ENCODE measurements at places on chromosomes 16 and 17.

DNA sequence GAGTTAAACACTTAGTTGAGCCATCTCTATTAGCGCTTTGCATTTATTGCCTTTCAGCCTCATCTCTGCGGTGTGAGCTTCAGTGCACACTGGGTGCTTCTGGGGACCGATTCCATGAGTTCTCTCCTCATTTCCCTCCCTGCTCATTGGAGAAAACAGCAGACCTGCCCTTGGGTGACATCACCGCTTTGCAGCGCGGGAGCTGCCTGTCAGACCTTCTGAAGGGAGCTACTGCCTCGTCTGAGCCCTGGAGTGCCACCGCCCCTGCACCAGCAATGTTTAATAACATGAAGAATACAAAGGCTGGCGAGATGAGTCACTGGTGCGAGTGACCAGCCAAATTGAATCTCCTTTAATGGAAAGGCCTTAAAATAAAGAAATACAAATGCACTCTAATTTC, 30.2 kb upstream of the CPPED1 start:
- DNase-seq = no peak

DNA sequence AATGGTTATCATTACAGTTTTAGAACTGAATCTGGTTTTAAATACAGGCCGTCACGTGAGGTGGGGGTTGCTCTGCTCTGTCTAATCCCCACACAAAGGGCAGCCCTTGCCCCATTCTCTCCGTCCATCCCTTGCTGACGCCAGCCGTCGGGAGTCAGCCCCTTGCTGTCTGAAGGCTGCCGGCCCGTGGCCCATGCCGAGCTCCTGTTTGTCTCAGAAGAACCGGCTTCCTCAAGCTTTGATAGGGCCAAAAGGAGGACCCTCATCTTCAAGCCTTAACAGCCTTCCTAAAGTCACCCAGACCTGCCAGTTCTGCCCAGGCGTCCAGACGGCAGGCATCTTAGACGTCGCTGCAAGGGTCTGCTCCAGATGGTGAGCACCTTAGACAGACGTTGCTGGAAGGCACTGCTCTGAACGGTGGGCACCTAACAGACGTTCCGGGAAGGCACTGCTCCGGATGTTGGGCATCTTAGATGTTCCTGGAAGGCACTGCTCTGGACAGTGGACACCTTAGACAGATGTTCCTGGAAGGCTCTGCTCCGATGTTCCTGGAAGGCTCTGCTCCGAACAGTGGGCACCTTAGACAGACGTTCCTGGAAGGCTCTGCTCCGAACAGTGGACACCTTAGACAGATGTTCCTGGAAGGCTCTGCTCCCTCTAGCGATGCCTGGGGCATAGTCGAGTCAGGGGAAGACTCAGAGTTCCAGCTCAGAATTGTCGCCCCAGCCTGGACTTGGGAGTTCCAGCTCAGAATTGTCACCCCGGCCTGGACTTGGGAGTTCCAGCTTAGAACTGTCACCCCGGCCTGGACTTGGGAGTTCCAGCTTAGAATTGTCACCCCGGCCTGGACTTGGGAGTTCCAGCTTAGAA, 35.1 kb upstream of the CHMP6 start:
- DNase-seq = no peak

DNA sequence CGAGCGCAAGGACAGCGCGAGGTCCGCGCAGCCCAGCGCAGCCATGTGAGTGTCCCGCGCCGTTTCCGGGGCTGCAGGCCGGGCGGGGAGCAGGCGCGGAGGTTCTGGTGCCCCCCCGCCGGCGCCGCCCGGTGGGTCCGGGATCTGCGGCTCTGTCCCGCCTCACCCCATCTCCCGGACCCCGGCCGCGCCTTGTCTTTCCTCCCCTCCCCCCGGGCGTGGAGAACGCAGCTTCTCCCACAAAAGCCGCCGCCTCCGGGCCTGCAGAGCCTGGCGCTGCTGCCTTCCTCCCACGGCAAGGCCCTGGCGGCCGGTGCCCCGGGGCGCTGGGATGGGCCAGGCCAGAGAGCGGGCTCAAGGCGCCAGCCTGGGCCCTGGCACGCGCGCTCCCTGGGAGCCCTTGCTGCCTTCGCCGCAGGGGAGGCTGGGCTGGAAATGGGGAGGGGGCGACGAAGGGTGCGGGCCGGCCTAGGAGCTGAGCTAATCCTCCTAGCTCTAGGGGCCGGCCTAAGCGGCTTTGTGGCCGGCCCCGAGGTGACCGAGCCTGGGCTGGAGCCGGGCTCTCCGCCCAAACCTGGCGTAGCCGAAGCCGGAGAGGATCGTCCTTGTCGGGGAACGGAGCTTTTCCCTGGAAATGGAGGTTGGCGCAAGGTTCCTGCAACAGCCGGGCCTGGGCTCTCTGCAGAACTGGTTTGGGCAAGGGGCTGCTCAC, 397 bp downstream of the RIPOR1 start:
- no peak for DNase-seq

DNA sequence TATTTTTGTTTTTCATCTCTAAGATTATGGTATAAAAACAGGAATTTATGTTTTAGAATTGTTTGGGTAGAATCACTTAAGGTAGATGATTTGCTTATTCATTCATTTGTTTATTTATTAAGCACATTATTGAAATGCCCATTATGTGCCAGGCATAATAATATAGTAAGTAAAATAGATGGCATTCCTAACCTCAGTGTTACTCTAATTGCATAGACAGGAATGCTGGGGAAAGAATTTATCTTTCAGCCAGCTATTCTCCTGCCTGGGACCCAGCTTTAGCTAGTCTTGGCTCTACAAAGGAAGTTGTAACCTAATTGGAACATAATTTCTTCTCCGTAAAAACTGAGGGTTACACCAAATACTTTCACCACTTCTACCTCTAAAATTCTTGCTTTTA, 44.6 kb downstream of the NFAT5 start:
- no peak for DNase-seq

DNA sequence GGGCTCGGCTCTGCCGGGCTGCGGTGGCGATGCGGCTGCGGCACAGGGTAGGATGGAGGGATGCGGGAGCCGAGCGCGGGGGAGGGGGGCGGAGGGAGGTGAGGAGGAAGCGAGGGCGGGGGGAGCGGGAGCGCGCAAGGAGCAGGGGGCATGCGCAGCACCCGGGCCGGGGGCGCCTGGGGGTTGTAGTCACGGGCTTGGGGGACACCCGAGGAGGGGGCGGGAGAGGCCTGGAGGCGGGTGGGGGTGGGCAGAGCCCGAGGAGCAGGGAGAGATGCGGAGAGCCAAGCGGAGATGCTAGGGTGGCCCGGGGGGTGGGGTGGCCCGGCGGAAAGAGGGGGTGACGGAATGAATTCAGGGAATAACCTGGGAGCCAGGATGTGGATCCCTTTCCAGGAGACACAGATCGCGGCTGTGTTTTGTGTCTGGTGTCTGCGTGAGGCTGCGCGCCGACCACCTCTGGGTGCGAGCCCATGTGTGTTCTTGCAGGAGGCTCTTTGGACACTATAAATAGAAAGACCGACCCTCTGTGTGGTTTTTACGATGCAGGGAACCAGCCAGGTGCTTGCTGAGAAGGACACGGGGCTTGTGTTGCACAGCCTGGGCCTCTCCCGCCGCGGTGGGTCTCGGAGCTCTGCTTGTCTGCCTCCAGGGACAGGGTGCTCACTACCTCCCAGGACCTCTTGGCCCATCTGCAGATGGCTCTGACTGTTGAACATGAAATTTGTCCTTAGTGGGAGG, at the start of gene STX1B:
TSS of gene STX1B (minus strand) at position 54 of the 741 bp plus-strand sequence. CDS start 242 bp downstream, outside the sequence.
- DNase-seq = peak; percentile 56

DNA sequence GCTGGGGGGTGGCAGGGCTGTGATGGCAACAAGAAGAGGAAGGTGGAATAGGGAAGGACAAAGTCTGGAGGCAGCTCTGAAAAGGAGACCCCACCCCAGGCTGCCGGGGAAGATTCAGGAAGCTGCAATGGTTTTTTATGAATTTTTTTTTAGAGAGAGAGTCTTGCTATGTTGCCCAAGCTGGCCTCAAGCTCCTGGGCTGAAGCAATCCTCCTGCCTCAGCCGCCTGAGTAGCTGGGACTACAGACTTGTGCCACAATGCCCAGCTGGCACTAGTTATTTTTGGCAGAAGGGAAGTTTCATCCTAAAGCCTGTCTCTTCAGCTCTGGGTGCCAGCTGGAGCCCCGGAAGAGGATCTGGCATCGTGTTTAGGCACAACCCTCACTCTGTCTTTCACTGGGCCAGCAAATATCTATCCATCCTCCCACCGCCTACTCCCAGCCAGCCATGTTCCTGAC, 1.3 kb upstream of the CES3 start:
- no peak for DNase-seq

DNA sequence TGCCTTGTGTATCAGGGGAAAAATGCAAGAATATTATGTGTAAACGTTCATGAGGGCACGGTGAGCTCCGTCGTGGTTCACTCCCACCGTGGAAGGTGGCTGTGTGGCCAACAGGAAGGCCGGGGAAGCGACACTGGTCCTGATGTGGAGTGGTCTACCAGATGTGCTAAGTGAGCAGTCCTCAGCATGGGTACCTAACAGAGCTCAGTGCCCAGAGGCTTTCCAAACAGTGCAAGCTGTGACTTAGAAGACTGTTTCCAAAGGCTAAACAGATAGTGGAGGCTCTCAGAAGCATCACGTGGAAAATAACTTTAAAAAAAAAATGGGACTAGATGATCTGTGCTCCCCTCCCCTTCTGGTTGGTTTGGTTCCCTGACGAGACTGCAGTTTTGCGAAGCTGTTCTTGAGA, 199.3 kb upstream of the CHMP6 start:
- DNase-seq = no peak

DNA sequence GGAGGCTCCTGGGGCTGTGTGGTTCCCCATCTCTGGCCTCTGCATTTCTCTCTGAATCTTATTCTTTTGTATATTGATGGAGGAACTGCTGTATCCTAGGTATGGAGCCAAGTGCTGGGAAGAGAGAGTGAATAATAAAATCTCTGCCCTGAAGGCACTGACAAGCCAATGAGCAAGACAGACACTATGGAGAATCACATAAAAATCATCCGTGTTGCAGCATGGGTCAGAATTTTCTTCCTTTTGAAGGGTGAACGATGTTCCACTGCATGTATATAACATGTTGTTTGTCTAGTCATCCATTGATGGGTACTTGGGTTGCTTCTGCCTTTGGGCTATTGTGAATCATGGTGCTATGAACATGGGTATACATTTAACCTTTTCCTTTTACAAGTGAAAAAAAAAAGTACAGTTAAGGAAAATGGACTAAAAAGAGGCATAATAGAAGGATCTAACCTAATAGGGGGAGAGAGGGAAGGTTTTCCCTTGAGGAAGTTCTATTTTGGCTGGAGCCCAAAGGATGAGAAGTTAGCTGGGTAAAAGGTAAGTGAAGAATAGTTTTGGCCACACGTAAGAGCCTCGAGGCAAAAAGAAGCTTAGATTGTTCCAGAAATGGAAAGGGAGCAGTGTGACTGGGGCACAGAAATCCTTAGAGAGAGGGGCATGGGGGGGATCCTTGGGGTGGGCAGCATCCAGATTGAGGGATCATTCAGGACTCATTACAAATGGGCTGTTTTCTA, 32.3 kb upstream of the GNA13 start:
- DNase-seq = no peak

- DNase-seq = no peak
These were observed 36.3 kb downstream of the DHRS7B start for GRCh38 chr17:21163101-21163500.

DNA sequence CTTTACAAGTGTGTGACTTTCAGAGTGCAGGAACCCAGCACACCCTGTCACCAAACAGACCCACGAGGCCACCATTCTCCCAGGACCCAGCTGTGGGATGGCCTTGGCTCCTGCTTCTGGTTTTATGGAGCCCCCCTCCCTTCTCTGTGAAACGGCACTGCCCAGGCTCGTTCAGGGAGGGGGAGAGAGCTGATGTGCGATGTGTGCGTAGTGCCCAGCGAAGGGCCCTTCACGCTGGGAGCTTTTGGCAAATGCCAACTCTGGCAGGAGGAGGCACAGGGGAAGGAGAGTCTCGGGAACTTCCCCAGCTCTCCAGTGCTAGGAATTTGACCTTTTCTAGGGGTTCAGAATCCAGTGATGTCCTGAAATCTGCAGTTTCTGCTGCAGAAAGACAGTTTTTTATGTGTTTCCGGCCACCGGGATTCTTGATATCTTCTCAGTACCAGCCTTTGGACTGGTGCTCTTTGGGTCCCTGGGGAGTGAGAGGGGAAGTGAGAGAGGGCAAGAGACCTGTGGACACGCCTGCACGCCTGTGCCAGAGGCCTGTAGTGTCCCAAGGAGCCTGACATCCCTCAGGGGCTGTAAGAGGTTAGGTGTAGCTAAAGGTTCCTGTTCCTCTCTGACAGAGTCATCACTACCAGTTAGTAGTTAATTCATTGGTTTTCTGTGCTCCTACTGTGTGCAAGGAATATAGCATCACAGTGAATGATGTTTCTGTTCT, 45.1 kb downstream of the CMIP start:
- no peak for DNase-seq

GRCh38 chr16:88654363-88655052, 3.7 kb upstream of the CYBA start:
- DNase-seq = no peak

All from CD4-positive, alpha-beta T cell treated with Interleukin-21 for 1 hour (primary cell).